T-helper 17 cell (primary cell): ENCODE measurements at places on chromosomes 3 and 15. TPM values are rescaled to one million over a fixed set of nuclear protein-coding genes. Genes with fewer than 3 reads are reported as not detected.

GRCh38 chr3:148825476-148825875 lies 2.1 kb upstream of the CPB1 start:
- no peak overlapping the region for H3K4me3 ChIP-seq
- H3K36me3 ChIP-seq: no peaks in the 10 kb centered on the region
- peaks cover 10% of the 10 kb centered on the region for H3K27me3 ChIP-seq
- H3K4me1 ChIP-seq: no peaks in the 10 kb centered on the region

DNA sequence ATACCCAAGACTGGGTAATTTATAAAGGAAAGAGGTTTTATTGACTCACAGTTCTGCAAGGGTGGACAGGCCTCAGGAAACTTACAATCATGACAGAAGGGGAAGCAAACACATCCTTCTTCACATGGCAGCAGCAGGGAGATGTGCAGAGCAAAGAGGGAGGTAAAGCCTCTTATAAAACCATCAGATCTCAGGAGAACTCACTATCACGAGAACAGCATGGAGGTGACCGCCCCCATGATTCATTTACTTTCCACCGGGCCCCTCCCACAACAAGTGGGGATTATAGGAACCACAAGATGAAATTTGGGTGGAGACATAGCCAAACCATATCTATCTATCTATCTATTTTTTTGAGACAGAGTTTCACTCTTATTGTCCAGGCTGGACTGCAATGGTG lies 5.4 kb downstream of the GDPGP1 start:
- no peak overlapping the region for H3K4me3 ChIP-seq
- H3K27me3 ChIP-seq: no peaks in the 10 kb centered on the region
- H3K4me1 ChIP-seq: peaks cover 13% of the 10 kb centered on the region
- H3K36me3 ChIP-seq: peaks cover 2% of the 10 kb centered on the region
- DNase-seq: no peak
- peak overlapping the region; percentile 45 for H3K27ac ChIP-seq

DNA sequence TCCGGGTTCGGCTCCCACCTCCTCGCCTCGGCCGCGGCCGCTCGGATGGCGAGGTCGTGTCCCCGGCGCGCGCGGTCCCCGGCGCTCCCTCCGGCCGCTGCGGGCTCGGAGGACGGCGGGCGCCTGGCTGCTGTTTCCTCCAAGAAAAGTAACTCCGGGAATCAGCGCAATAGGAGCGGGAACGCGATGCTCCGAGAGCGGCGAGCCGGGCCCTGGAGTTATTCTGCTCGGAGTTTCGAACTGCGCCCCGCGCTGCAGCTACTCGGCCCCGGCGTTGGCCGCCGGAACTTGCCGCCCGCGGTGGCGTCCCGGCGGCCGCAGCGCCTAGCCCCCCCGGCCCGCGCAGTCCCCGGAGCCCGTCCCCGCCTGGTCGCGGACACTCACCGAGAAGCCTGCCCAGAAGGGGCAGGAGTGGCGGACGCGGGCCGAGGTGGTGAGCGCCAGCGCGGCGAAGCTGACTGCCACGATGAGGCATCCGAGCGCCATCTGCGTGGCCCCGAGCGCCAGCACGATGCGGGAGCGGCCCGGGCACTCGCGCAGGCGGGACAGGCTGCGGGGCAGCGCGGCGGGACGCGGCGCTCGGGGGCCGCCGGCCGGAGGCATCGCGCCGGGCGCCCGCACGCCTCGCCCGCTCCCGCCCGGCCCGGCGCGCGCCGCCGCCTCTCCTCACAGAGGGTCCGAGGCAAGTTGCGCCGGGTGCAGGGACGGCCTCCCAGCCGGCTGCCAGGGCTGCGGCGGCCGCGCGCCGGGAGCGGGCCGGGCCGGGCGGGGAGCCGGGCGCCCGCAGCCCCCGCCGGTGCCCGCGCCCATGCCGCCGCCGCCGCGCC lies 251.9 kb downstream of the TJP1 start:
- no peak for DNase-seq
- H3K27ac ChIP-seq: no peak overlapping the region
- H3K27me3 ChIP-seq: peaks cover 58% of the 10 kb centered on the region
- no peak overlapping the region for H3K4me3 ChIP-seq
- no peaks in the 10 kb centered on the region for H3K36me3 ChIP-seq
- H3K4me1 ChIP-seq: no peaks in the 10 kb centered on the region

LIPC gene
- 3.2 TPM for total RNA-seq

GRCh38 chr3:197495059-197495455 lies 60.7 kb downstream of the BDH1 start:
- no peaks in the 10 kb centered on the region for H3K36me3 ChIP-seq
- H3K27ac ChIP-seq: no peak overlapping the region
- no peak overlapping the region for H3K4me3 ChIP-seq
- DNase-seq: no peak
- peaks cover 33% of the 10 kb centered on the region for H3K27me3 ChIP-seq
- peaks cover 3% of the 10 kb centered on the region for H3K4me1 ChIP-seq

DNA sequence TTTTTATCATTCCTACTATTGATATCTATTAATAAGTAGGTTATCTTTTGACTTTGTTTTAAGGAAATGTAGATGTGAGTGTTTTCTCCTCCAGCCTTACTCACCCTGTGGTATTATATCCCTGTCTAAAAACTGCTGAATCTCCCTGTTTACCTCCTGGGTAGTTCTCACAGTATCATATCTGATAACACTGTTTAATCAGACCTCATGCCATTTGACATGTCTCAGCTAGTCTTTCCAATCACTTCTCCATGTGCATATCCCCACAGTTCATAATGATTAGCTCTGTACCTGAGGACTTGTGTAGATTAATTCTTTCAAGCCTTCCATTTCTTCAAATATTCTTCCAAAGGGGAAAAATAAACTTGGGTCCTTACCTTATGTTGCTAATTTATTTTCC lies 30.7 kb downstream of the DUOX2 start:
- H3K36me3 ChIP-seq: no peaks in the 10 kb centered on the region
- DNase-seq: no peak
- H3K4me1 ChIP-seq: no peaks in the 10 kb centered on the region
- H3K4me3 ChIP-seq: no peak overlapping the region
- peaks cover 38% of the 10 kb centered on the region for H3K27me3 ChIP-seq

DNA sequence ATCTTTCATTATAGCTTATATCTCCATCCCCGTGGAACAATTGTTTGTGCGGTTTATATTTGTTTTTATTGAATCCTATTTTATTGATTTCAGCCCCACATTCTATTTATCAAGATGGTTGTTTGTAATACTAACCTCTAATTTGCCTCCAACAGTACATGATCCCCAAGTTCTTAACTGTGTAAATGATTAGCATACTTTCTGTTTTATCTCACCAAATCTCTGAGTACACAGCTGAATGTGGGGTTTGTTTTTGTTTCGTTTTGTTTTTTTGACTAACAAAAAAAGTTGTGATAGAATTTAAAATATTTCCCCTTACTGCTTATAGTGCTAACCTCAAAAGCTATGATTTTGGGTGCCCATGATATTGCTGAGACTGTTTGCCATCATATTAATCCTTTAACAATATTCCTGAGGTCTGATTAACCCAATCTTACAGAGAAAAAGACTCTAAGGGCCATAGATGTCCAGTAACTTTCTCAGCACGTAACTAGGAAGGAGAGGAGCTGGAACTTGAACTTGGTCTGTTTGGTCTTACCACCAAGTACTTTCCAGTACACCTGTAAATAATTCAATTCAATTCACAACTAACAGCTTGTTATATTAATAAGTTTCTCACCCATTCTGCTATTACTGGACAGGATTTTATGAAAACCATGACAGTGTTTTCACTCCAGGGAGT lies 789.8 kb downstream of the TUSC7 start:
- H3K4me3 ChIP-seq: no peak overlapping the region
- no peak overlapping the region for H3K27ac ChIP-seq
- H3K27me3 ChIP-seq: no peaks in the 10 kb centered on the region
- DNase-seq: no peak
- no peaks in the 10 kb centered on the region for H3K4me1 ChIP-seq

DNA sequence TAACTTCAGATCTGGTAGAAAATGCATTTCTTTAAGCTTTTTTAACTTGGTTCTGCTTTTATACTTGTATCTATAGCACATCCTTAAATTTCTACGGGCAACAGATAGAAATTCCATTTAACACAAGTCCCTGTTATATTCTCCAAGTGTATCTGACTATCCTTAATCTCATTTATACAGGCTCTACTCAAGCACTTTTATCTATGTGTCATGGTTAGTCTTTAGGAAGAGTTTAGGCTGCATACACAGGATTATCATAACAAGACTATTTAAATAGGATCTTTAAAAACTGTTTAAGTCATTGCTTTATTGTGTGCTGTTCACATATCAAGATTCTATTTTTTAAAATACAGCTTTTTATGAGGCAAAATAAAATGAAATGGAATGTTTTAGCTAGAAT lies 52.7 kb downstream of the SETD5 start:
- peaks cover 9% of the 10 kb centered on the region for H3K36me3 ChIP-seq
- H3K27ac ChIP-seq: no peak overlapping the region

- no peaks in the 10 kb centered on the region for H3K27me3 ChIP-seq
- H3K36me3 ChIP-seq: peaks cover 9% of the 10 kb centered on the region
- no peak overlapping the region for H3K27ac ChIP-seq
- no peak for DNase-seq
- H3K4me1 ChIP-seq: peaks cover 24% of the 10 kb centered on the region
- no peak overlapping the region for H3K4me3 ChIP-seq
Measured at GRCh38 chr3:140956058-140956835, 14.6 kb downstream of the SLC25A36 start.

MELTF gene
- total RNA-seq: 2.6 TPM

- peaks cover 7% of the 10 kb centered on the region for H3K27me3 ChIP-seq
- H3K27ac ChIP-seq: no peak overlapping the region
- H3K4me3 ChIP-seq: no peak overlapping the region
- H3K36me3 ChIP-seq: no peaks in the 10 kb centered on the region
Measured at GRCh38 chr15:75164625-75165350, 36.9 kb upstream of the C15orf39 start.

EPHA3 gene
- not detected for total RNA-seq

DNA sequence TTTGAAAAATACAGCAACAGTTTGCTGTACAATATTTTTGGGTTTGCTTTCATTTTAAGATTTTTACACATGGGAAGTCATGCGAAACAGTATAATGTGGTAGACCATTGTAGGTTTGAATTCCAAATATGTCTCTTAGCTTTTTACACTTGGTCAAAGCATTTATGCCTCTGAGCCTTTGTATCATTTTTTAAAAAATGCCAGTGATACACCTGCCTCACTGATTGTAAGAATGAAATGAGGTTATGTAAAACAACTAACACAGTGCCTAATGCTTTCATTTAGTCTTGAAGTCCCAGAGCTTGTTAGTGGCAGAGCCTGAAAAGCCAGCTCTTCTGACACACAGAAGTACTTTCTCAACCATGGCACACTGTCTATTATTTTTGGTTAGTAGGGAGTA lies 202.0 kb downstream of the UBE2E2 start:
- peaks cover 8% of the 10 kb centered on the region for H3K27me3 ChIP-seq
- no peak overlapping the region for H3K27ac ChIP-seq
- H3K4me1 ChIP-seq: peaks cover 6% of the 10 kb centered on the region
- H3K4me3 ChIP-seq: no peak overlapping the region

DNA sequence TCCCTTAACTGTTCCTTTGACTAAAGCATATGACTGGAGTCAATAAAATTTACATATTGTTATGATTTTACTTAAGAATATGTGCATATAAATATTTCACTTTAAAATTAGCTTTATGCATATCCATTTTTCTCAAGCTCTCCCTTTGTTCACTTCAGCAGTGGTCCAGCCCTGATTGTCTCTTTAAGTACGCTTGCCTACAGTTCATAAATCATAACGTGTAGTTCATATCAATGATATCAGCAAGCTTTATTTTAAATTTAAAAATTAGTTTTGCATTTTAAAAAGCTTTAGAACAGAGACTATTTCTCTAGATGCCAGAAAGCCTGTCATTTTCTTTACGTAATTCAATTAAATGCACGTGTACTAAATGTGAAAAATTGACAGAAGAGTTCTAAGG lies 721.9 kb downstream of the OTOL1 start:
- no peaks in the 10 kb centered on the region for H3K27me3 ChIP-seq
- H3K27ac ChIP-seq: no peak overlapping the region
- no peaks in the 10 kb centered on the region for H3K36me3 ChIP-seq

TMEM207 gene
- total RNA-seq: not detected

GRCh38 chr3:101950510-101950909 lies 101.2 kb downstream of the NFKBIZ start:
- H3K27ac ChIP-seq: peak overlapping the region; percentile 3
- no peaks in the 10 kb centered on the region for H3K36me3 ChIP-seq
- peaks cover 9% of the 10 kb centered on the region for H3K4me1 ChIP-seq

SLC6A20 gene
- total RNA-seq: not detected

GRCh38 chr15:80920271-80920699 lies 69.3 kb downstream of the MESD start:
- peaks cover 17% of the 10 kb centered on the region for H3K4me1 ChIP-seq
- no peak overlapping the region for H3K27ac ChIP-seq

GRCh38 chr15:66729331-66729951 lies 27.4 kb downstream of the SMAD6 start:
- no peak overlapping the region for H3K27ac ChIP-seq
- DNase-seq: no peak
- H3K4me3 ChIP-seq: no peak overlapping the region
- H3K27me3 ChIP-seq: peaks cover 5% of the 10 kb centered on the region
